Substantia nigra (tissue), 51 donors: ENCODE measurements at places on chromosomes 7 and 10.

DNA sequence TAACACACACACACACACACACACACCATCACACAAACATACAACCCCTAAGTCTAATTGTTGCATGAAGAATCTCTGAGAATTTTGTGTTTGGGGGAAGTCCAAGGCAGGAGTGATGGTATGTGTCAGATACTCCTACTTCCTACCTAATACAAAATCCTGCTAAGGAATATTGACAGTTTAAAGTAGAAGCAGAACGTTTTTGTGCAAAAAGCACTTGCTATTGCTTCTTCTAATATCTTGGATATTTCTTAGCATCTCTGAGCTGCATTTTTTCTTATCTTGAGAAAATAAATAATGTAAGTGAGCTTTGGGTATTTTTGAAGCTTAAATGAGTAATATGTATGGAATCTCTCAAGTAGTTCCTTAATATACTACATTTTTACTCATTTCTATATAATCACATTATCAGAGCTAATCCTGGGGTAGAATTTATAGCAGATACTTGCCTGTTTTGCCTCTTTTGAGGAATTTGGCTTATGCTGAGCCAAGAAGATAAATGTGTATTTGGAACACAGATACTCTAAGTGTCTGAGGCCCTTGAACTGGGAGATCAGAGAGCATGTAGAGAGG is 212.3 kb downstream of the DKK1 start:
- no peak for DNase-seq

DNA sequence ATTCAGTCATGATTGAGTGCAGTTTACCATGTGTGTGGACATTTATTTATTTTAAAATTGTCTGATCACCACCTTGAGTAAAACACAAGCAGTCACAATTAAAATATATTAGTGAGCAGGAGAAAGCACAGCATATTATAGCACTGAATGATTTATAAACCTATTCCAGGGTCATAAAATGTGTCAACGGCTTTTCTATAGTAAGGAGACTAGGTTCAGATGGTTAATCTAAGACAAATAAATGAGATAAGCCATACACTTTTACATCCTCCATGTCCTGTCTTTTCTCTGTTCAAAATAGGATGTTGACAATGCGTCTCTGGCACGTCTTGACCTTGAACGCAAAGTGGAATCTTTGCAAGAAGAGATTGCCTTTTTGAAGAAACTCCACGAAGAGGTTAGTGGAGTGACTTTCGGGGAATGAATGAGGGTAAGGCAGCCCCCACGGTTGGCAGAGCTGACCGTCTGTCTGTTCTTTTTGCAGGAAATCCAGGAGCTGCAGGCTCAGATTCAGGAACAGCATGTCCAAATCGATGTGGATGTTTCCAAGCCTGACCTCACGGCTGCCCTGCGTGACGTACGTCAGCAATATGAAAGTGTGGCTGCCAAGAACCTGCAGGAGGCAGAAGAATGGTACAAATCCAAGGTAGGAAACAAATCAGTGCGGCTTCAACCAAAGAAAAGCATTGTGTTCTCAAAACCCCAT is 5.4 kb downstream of the VIM start:
- DNase-seq = no peak

- no peak for DNase-seq
Measured at GRCh38 chr10:27388761-27389399, 115.2 kb upstream of the RAB18 start.

- DNase-seq = no peak
Measured at GRCh38 chr10:110225441-110225755, 18.0 kb downstream of the MXI1 start.

DNA sequence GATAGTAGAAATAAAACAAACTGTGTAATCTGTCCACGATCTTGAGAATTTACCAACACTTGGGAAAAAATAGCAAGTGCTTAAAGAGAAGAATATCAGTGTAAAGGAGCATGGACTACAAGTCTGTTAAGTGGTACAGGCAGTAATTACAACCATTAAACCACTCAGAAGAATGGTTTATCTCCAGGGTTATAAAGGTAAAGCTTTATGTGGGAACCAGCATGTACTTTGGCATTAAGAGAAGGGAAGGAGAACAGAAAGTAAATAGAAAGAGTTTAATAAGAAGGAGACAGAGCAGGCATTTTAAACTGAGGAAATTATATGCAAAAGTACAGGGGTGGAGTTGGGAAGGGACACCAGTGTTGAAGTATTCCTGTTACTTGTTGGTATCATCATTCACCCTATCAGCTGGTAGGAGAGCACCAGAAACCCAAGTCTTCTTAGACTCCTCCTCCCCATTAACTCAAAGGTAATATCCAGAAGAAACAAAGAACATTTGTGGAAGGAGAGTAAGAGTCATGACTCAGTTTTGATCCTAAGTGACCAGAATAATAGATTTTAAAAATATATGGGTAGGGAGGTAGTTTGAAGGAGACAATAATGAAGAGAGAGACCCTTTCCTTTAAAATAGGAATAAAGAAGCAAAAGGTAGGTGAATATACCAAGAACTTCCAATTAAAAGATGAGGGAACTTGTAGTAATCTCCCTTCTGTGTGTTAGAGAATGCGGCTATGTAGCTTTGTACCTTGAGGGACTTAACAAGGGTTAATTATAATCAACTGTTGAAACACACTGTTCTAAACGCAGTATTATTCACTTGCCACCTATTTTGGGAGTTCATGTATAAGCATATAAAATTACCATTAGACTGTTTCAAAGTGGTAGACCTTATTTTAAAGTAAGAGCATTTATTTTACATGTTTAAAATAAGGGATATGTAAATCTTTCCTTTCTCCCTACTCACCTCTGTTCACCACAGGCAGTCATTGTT is 92.1 kb upstream of the STRIP2 start:
- DNase-seq = no peak

- DNase-seq = no peak
Measured at GRCh38 chr10:98374217-98374985, 40.6 kb downstream of the PYROXD2 start.

GRCh38 chr7:70758646-70759045 is 373.3 kb upstream of the GALNT17 start:
- DNase-seq = no peak

DNA sequence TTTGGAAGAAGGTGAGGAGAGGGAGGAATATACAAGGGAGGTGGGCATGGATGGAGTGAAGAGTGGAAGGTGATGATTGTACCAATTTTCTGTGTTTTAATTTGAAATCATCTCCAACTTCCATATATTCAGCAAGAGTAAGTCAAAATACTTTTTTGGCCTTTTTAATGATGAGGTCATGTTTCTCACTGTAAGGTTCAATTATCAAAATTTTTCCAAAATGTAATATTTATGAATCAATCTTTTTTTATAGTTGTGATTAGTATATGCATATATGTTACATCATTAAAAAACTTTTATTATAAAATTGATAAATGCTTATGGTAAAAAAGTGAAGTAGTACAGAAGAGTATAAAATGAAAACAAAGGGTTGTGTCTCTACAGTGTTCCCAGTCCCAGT is 40.7 kb downstream of the PRKAR2B start:
- DNase-seq = no peak

GRCh38 chr10:101848894-101849351 is 5.3 kb upstream of the KCNIP2 start:
- no peak for DNase-seq

- no peak for DNase-seq
Measured at GRCh38 chr7:118029826-118030422, 154.0 kb upstream of the LSM8 start.

GRCh38 chr10:69226919-69227450 is 6.9 kb downstream of the HKDC1 start:
- no peak for DNase-seq

DNA sequence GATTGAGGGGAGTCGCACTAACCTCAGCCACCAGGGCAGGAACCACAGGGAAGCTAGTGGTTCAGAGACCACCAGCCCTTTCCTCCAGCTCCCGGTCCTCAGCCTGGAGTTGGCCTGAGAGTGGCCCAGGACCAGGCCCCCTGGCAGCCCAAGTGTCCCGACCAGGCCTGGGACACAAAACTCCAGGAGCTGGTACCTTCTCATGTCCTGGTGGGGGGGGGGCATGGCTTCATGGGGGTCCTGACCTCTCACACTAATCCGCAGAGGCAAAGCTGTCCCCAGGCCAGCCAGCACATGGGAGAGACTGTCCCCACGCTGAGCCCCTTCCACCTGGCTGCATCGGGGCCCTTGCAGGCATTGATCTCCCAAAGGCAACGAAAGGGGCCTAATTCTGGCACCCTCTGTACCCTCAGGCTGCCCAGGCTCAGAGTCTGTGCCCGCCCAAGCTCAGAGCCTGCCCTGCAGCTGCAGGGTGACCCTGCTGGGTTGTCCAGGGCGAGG is 28.2 kb downstream of the GPRIN2 start:
- no peak for DNase-seq
